ENCODE measurements at places on chromosomes 2 and 18.

GRCh38 chr2:239855863-239856587, 169.1 kb downstream of the NDUFA10 start:
- DNase-seq, result no peak

DNA sequence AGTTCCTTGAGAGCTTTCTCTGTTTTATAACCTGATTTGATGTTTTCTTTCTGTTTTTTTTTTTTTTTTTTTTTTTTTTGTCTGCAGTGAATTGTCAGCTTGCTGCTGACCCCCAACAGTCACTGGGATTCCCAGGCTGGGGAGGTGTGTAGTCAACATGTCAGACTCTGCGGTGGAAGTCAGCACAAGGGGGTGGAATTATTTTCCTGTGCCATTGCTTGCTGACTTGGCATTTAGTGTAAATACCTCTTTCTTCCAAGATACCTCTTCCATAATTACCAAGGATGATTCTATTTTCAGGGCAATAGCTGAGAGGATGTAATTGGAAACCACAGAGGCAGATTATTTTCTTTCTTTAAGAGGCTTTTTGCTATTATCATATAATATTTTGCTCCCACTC, 266.3 kb downstream of the CCDC85A start:
- DNase-seq, result no peak

DNA sequence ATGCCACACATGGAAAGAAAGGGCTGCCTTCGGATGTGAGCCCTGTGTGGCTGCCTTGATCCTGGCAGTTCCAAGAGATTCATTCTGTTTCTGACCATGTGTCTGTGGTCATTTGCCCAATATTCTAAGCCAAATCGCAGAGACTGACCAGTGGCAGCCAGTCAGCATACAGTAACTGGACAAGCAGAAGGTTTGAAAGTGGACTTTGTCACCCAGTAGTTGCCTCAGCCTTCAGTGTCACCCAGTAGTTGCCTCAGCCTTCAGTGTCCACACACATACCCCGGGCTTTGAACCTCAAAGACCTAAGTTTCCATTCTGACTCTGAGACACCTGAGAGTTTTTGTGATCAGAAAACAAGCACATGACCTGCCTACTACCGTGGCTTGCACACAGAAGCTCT, 5.0 kb downstream of the RFX8 start:
- DNase-seq, result no peak

DNA sequence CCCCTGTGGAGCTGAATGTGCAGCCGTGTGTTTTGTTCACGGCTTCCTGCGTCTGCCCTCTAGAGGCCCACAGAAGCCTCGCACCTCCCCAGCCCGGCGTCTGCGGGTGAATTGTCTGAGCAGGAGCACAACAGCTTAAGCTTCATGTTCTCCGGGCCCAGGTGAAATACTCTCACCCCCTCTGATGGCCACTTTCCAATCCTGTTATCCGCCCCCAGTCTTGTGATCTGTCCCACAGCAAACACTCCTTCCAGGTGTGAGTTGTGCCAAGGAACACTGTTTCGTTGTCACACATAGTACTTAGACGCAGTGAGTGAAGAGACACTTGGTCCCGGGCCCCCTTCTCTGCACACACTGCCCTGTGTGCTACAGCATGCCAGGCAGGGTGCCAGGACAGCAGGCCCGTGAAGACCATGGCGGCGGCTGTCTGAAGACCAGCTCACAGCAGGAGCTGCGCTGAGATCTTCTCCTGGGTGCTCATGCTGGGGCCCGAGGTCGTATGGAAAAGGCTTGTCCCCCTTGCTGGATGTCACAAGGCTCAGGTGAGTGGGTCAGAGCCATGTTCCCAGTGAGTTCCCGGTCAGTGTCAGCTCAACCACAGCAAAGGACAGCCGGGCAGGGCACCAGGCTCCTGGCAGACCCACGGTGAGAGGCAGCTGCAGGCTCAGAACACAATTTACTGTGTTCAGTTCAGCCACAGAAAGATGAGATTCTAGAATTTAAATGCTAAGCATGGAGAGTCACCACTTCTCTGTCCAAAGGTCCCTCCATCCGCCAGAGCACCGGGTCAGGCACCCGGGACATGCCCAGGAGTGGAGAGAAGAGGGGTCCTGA, 6.8 kb upstream of the PXDN start:
- DNase-seq, result peak; percentile 7

- no peak for DNase-seq
Measured at GRCh38 chr18:3079653-3080052, 66.7 kb upstream of the LPIN2 start.

DNA sequence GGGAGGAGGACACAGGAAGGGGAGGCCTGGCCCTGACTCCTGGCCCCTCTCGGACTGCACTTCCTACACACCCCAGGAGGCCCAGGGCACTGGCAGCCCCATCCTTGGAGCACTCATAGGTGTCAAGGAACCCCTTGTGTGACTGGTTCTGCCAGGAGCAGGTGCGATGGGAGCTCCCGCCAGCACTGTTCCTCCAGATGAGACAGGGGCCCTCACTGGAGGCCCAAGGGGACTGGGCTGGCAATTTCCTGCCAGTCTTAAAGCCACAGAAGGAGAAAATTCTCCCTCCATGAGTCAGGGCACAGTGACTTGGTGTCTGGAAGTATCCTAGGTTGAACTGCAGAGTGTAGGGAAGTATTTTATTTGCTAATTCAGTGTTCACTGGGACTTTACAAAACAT, 42.8 kb upstream of the MAL start:
- no peak for DNase-seq

DNA sequence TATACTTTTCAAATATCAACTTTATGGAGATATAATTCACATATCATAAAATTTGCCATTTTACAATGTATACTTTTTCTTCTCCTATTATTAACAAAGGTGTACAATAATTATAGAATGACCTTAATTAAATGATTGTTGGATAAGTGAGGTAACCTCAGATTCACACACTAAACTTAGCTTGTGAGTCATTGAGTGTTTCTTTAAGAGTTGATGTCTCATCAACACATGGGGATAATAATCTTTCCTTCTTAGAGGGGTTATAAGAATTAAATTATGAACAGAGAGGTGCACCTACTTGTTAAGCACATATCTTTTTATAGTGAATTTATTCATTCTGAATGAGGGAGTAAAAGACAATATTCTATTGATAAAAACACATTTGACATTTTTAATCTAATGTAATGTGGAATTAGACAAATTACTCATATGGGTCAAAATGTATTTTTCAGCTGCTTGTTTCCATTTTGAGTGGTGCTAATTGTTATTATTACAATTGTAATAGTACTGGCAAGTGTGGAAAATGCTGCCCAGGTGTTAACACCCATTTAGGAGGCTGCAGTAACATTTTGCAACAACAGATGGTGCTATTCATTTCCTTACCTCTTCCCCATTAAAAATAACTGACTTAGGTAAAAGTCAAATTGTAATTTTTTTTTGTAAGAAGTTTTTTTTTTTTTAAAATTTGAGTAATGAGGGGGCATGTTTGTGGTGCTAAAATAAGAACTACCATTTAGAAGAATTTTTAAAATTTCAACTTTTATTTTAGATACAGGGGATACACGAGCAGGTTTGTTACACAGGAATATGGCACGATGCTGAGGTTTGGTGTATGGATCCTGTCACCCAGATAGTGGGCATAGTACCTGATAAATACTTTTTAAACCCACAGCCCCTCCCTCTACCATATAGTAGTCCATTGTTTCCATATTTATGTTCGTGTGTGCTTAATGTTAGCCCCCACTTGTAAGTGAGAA, 32.1 kb upstream of the DYNAP start:
- DNase-seq, result no peak

DNA sequence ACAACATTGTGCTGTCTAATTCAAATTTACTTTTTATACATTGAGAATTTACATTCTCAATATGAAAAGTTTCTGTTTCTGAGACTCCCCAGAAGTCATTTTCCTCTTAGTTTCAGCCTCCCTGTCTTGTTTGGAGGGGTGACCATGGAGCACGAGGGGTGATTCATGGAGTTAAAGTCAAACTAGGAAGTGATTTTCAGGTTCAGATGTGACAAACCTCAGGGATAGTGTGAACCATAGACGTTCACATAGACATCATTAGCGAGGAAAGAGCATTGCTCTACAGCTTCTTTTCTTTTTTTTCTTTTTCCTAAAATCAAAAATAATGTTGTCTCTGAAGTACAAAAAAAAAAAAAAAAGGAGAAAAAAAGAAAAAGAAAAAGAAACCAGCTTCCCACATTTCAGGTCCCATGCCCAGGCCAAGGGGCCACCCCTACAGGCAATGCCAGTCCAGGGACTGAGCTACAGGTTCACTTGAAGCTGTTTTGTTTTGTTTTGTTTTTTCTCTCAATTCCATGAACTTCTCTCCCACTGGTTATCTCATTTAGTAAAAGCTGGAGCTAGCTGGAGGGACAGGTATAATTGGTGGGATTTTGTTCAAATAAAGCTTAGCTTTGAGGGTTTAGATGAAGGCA, 18.1 kb upstream of the LCLAT1 start:
- no peak for DNase-seq

DNA sequence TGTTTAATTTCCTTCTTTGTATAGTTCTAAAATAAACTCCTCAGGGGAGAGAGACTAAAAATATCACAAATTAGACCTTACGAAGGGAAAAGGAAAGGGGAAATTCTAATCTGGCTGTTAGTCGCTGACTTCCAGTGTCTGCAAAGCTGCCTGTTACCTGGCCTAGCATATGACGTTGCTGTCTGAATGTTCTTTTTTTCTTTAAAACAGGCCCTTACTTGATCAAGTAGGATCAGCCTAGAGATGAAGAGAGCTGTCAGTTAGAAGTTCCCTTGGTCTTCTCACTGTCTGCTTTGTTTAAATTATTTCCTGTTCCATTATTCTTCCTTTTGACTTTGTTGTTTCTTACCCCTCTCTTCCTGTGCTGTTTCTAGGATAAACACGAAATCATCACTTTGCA, 11.2 kb downstream of the NCK2 start:
- DNase-seq, result no peak

- no peak for DNase-seq
Measured at GRCh38 chr2:165593081-165593480, 123.6 kb downstream of the CSRNP3 start.

DNA sequence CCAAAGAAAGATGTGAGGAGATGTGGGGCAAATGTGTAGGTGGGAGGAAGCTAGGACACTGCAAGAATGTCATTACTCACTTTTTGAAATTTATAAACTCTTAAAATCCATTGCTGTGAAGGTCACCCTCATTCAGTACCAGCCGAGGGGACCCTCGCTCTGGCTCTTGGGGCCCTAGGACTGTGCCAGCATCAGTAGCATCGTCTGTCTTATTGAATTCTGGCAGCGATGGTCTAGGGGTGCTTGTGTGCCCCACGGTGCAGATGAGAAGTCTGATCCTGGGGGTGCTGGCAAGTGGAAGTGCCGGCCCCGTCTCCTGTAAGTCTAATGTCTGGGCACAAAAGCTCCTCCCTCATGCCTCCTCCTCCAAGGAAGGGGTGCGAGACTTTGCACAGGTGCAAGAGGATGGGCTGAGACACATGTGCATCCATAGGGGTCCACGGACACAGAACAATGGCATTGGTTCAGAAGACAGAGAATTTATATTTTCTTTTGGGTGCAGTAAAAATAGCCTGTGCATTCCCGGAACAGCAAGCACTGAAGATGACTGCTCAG, 266.7 kb upstream of the HDAC4 start:
- DNase-seq, result no peak

GRCh38 chr18:13620206-13620672, 106.1 kb downstream of the FAM210A start:
- DNase-seq, result no peak

DNA sequence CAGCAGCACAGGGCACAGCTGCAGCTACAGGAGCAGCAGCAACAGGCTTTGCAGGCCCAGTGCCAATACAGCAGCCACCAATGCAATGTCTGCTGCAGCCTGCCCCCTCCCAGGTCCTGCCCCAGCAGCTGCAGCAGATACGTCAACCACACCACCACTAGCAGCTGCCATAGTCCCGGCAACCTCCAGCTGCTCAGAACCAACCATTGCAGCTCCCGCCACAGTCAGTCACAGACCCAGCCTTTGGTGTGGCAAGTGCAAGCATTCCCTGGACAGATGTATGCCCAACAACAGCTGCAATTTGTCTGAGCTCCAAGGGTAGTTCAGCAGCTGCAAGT, 53.3 kb upstream of the TUBA3E start:
- DNase-seq, result no peak

DNA sequence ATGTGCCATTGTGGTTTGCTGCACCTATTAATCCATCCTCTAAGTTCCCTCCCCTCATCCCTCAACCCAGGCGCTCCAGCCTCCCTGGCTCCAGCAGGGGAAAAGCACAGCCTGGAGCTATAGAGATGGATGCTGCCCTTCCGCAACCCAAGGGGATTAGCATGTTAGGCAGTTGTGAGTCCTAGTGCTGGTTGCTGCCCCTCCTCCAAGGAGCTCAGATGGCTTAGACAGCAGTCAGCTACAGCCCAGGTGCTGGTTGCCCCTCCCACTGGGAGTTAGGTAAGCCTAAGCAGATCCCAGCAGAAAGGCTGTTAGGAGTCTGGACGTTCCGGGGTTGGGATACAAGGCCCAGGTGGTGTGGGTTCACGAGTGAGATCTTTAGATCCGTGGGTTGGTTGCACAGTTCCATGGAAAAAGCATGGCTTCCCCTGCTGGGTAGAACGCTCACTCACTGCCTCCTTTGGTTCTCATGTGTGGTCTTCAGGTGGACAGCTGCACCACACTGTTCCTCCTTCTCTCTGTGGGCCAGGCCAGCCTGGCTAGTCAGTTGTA, 446.1 kb downstream of the ZNF804A start:
- no peak for DNase-seq

- no peak for DNase-seq
Measured at GRCh38 chr18:70288171-70288850, 534 bp upstream of the SOCS6 start.

DNA sequence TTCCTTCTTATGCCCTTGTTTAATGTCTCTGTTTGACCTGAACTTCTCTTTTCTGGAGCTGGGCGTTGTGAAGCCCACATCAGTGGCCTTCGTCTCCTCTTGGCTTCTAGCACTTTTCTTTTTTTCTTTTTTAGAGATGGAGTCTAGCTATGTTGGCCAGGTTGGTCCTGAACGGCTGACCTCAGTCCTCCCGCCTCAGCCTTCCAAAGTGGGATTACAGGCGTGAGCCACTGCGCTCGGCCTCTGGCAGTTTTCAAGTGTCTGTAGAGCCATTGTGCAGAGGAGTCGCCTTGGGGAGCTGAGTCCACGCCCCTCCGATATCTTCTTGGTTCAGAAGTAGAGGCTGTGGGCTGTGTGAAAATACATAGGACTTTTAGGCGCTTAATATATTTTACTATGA, 36.5 kb downstream of the ZNF532 start:
- no peak for DNase-seq

DNA sequence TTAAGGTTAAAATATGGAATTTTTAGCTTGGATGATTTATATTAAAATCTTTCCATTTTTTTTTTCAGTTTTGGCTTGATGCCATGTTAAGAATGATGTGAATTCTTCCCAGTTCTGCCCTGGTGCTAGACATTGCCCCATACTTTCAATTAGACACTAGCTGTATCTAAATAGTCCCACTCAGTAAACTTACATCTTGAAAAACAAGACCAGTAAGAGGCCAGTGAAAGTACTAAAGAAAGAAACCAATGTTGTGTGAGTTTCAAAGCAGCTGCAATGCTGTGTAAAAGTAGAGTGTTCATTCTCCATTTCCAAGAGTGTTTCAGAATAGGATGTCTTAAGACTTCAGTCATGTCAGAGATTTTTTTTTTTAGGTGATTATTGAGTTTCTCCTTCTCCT, 40.0 kb upstream of the CYBRD1 start:
- no peak for DNase-seq
